Mucosa of gallbladder (tissue), 1 donor: ENCODE measurements at places on chromosomes 16 and 17. TPM values are rescaled to one million over a fixed set of nuclear protein-coding genes. Genes with fewer than 3 reads are reported as not detected.

The TRIM72 gene
- total RNA-seq: 0.06 TPM

The CCDC200 gene
- total RNA-seq: not detected

The PRKCB gene
- 9.6 TPM for total RNA-seq

The CD7 gene
- 12.0 TPM for total RNA-seq

The TENT4B gene
- 13.3 TPM for total RNA-seq

The OTOA gene
- total RNA-seq: 0.46 TPM

DNA sequence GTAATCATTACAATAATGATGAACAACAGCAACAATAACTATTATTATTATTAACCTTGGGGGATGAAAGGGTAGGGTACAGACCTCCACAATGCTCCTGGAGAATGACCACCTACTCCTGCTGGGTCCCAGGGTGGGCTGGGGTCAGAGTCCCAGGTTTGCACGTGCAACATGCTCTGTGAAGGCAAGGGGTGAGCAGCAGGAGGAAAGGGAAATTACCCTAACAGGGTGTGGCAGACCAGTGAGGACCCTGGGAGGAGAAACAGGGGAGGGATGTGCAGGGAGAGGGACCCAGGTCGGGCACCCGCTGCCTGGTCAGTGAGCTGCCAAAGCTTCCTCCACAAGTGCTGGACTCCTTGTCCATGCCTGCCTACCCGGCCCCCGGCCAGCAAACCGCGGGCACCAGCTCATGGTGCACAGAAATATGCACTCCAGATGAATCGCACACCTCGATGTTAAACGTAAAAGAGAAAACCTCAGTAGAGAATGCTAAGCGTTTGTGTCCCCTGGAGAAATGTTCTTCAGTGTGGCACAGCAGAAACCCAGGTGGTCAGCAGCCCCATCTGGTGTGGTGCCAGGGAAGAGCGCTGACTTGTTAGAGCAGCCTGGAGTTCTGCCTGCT, 767.1 kb downstream of the KCNJ18 start:
- no peak for DNase-seq

GRCh38 chr16:26765087-26765486, 301.6 kb upstream of the C16orf82 start:
- DNase-seq: no peak

GRCh38 chr16:13471036-13471435, 448.9 kb upstream of the ERCC4 start:
- DNase-seq: no peak

DNA sequence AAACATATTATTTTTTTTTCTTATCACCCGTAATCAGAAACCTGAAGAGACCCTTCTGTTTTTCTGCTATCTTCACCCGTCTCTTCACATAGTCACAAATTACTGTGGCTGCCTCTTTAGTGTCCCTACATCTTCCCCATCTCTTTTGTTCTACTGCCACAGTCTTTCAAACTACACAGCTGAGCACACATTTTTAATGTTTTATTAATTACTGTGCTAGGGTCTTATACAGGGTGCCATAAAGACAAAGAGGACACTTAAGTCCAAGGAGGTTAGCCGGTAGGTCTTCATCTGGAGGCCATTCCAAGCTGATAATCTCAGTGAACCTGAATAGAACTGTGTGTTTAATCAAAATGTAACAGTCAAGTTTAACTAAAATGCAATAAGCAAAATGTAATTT, 20.7 kb downstream of the CNTNAP4 start:
- no peak for DNase-seq

DNA sequence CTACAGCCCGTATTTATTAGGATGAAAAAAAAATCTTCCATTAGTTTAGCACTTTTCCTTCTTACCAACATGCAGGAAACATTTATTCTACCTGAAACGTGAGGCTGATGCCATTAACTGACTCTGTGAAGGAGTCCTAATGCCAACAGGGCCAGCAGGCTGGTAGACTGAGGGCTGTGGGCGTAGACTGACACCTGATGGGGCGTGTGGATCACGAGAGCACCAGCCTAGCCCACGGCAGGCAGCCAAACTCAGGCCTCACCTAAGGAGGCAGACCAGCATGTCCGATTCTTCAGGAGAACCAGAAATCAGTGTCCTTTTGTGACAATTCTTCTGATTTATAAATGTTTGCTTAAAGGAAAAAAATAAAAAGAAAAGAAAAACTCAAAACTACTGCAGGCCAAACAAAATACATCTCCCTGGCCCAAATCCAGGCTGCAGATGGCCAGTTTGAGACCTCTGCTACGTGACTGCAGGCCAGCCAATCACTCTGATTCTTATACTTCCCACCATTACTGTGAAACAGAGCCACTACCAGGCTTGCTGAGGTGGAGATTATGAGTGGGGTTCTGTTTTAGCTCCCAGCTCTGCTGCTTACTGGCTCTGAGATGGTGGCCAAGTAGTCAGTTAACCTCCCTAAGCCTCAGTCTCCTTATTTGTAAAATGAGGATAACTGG, 66.5 kb downstream of the GNAO1 start:
- DNase-seq: no peak

DNA sequence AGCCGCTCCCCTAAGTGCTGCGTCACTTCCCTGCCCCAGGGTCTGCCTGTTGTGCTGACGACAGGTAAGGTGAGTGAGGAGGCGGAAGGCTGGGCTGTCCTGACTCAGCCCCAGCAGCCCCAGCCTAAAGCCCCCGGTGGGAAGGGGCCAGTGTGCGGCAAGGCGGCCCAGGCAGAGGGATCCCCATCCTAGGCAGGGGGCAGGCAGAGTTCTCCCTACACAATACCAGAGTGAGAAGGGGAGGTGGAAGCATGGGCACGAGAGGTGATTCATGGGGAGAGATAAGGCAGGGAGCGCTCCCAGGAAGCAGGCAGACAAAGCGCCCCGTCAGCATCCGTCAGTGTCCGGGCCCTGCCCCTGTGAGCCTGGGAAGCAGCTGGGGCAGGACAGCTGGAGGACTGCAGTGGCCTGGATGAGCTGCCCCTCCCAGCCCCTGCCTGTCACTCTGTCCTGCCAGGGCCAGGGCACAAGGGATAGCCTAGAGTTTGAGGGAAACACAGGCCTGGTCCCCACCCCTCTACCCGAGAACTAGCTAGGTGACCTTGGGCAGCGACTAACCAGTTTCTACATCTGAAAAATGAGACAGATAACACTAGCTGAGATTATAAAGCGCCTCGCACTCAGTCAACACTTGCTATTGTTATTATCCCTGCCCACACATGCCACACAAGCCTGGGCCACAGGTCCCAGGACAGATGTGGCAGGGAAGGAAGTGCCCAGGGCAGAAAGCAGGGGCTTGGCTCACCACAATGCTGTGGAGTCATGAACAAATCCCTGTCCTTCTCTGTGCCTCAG, 3.8 kb downstream of the FAM83G start:
- DNase-seq: peak; percentile 50

DNA sequence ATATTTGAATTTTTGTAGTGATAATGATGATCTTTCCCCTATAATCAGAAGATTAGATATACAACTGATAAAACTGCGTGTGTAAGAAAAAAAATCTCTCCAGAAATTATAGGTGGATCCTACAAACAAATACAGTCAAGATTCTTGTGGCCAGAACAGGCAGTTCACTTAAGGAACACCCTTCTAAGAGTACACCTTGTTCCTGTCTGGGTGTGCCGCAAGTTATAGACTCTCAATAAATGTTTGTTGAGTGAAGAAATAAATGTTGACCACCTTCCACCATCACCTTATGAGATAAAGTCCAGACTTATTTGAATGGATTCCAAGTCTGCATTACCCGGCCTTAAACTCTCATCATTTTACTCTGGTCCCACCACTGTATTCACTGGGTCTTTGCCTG, 45.7 kb upstream of the SCNN1B start:
- no peak for DNase-seq

DNA sequence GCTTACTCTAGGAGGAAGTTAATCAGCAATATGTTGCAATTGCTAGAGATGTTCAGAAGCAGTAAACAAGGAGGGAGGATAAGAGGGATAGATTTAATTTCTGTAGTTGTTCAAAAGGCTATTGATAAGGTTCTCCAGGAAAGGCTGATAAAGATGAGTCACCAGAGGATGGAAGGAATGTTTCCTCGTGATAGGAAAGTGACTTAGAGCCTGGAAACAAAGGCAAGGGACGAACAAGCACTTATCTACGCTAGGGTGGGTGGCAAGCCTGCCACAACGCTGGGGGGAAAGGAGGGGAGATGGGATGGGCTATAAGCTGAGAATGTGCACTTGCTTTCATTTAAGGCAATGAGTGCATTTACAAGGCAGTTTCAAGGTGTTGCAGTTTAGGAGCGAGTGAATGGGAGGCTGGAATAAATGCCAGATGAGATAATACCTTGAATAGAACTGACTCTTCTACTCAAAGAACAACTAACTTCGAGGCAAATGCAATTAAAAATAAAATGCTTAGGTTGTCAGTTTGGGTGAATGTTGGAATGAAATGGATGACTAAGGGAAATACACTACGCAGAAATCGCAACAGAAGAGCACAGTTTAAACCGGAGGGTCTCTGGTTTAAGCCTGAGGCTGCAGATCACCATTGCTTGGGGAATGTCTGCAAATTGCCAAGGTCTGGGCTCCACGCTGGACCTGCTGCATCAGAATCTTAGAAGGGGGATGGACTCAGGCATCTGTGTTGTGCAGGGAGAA, 76.0 kb upstream of the RBBP6 start:
- no peak for DNase-seq

- DNase-seq: no peak
Measured at GRCh38 chr16:568401-569258, 1.1 kb upstream of the PIGQ start.

DNA sequence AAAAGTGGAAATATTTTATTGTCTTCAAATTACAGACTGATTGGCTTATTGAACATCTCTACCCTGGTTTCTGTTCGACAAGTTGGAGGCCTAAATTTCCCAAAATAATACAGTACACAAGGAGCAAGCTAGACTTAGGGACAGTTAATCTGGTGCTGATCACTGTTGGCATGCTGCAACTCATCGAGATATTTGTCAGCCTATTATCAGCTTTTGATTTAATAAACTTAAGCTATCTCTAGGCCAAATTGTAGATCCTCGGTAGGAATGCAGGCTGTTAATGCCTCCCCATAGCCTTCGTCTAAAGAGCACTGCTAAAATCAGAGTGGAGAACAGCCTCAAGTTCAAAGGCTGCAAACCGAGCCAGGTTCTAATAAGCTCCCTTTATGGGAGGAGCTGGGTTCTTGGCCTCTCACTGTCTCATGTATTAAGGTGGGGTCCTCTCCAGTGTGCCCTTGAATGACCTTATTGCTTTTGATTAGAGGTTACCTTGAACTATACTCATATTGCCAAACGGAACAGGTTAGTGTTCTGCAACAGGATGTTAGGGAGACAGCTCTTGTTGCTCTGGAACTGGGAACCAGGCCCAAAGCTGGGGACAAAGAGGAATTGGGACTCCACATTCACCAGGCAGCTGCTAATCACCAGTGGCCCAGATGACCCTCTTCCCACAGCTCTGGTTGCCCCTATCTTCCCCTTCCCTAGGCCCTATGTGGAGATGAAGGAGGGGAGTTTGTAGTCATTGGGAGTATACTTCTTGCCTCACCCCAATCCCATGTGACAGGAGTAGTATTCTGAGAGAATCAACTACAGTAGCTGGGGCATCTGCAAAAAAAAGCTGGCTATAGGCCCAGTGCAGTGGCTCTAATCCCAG, 69.5 kb upstream of the NOL11 start:
- DNase-seq: no peak

- no peak for DNase-seq
Measured at GRCh38 chr16:16019488-16019887, 70.1 kb downstream of the ABCC1 start.

DNA sequence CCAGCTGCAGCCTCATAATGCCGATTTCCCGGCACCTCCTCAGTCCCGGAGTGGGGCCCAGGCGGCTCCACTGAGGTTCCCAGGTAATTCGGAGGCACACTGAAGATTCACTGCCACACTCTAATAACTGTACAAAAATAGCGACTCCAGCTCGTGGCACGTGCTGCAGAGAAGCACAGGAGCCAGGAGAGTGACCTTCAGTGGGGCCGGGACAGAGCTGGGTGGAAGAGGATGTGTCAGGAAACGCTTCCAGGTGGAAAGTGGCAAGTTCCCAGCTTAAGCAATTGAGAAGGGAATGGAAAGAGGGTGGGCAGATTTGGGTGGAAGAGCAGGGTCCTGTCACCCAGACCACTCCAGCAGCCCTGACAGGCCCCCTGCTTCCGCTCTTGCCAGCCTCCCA, 3.1 kb upstream of the TRAP1 start:
- DNase-seq: no peak

DNA sequence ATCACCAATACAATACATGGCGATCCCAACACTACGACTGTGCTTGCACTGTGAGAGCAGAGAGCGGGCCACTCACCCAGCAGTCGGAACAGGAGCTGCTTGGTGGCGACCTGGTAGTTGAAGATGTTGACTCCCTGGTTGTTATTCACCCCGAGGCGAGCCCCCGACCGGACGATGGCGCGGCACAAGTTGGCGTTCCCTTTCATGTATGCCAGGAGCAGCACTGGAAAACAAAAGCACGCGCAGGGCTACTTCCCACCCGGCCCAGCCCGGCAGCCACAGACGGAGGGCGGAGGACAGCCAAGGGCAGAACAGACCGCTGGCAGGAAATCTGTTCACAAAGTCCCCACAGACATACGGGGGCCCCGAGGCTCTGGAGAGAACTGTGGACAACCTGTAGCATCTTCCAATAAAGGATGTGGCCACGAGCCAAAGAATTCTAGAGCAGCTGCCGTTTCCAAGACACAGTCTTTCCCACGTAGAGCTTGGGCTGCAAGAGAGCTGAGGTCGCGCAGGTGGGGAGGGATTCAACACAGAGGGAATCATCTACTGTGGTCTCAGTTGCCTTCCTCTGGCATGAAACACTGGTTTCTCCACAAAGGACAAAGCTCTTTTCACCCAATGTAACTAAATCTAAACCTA, 27.8 kb downstream of the CYB5D2 start:
- DNase-seq: no peak

GRCh38 chr16:85485379-85485778, 127.7 kb upstream of the GSE1 start:
- no peak for DNase-seq

- DNase-seq: no peak
Measured at GRCh38 chr16:19559242-19559910, 3.9 kb downstream of the VPS35L start.

DNA sequence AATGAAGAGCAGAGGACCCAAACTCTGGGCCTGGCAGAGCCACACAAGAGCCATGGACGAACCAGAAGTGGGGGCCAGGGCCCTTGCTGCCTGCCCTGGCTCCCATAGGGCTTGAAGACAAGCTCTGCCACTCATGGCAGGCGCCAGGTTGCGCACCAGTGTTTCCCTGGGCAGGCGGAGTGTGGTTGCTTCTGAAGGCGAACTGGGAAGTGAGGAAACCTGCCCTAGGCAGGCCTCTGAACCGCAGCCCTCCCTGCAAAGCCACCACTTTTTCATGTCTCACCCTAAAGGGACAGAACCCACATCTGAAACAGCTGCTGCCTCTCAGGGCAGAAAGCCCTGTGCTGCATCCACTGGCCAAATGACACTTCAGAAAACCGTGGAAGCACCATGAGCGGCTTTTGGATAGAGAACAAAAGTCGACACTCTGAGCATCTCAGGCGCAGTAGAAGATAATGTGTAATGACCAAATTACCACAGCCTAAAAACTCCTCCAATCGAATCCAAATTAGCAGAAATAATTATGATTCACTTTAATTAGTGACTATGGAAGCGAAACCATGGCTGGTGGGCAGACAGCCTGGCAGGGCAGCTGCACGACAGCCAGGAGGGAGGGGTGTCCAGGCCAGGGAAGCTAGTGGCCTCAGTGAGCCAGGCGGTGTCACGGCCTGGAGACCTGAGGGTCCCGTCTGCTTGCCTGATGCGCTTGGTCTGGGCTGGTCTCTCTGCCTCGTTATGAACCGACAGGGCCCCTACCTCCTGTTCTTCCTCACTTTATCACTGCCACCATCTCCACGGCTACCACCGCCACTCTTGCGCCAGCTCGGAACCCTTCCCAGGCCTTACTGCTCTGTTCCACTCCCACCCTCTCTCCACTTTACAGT, 59.1 kb downstream of the PRMT7 start:
- DNase-seq: no peak

GRCh38 chr17:79842656-79843473, 3.6 kb upstream of the CBX4 start:
- no peak for DNase-seq
